BE2C (cell line): ENCODE measurements at places on chromosomes 6 and 20.

- no peak for DNase-seq
Measured at GRCh38 chr6:55916188-55916587, 40.8 kb upstream of the BMP5 start.

DNA sequence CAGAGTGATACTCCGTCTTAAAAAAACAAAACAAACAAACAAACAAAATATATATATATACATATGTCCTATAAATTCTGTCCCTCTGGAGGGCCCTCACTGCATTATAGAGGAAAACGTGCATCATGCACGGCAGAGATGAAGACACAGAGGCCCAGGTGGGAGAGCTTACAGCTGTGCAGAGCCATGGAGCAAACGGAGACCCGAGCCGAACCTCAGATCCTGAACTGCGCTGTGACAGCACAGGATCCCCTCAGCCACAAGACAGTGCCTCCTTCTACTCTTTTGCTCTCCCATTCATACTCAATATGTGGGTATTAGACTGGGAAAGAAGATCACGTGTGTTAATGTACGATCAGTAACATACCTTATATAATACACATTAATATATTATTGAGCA lies 81.6 kb downstream of the ZNF217 start:
- DNase-seq, result no peak

DNA sequence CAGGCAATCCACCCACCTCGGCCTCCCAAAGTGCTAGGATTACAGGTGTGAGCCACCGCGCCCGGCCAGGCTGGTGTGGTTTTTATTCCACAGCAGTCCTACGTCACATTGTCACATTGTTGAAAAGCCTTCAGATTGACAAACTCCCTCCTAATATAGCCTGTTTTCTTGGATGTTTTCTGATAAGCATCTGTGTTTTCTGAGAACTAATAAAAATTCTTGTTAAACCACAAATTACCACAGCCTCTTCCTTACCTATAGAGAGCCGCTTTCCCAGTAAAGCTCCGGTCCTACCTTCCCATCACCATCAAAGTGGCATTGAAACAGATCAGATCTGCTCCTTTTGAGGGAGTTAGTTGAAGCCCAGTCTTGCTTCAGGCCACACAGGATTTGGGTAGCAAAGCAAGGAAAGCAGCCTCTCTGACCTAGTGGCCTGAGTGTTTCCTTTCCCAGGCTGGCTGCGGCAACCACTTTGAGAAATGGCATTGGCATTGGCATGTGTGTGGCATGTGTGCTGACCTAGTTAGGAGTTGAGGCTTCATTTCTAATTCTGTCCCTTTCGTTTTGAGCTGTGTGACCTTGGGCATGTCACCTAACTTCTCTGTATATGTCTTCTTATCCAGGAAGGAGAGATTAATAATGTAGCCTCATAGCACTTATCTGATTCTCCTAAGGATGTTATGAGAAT lies 1.7 kb upstream of the PKIG start:
- no peak for DNase-seq

GRCh38 chr20:35984382-35984781 lies 16.0 kb downstream of the CNBD2 start:
- no peak for DNase-seq

- no peak for DNase-seq
Measured at GRCh38 chr6:143099647-143100046, 39.0 kb downstream of the AIG1 start.

DNA sequence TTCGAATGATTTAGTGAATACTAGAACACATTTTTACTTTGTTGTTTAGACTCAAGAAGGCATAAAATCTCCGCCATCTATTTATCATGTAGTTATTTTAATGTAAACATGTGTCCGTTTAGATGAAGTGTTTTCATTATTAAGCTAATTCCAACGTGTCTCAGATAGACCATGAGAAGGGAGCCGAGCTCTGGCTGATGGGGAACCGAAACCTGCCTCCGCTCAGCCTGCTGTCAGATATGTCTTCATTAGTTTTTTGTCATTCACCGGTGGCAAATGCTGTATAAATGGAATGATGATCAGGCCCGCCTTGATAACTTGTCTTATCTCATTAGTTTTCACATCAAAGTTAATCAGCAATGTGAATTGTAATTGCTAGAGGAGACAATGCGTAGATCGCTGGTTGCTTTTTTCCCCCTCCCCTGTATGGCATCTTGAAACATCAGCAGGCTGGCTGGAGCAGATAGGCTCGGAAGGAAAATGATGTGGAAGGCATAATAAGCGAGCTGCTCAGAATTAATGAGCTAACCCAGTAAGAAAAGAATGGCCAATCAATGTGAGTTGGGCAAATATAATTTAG lies 136.4 kb downstream of the LINC00237 start:
- no peak for DNase-seq

DNA sequence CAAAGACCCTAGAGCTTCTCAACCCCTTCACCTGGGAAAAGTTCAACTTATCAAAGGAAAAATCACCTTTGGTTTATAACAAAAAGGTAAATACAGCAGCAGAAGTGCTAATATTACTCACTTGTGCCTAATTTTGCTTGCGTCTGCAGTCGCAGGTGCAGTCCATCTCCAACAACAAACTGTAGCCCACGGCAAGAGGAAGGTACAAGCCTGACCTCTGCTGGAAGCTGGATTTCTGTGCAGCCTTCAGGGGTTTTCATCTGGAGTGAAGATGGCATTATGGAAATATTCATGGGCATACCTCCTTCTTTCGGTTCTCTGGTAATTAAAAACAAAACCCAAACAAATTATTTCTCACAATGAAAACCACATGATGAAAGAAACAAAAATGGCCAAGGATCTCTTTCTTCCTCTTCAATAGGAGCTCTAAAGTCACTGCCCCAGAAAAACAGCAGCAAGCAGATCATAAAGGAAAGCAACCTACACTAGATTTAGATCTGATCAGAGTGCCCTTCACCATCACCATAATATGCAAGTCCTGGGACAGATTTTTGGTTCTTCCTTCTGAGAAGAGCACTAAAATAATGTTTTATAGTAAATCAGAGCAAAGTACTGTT lies 7.8 kb downstream of the UBE3D start:
- peak; percentile 61 for DNase-seq

GRCh38 chr6:75579951-75580350 lies 21.7 kb upstream of the SENP6 start:
- DNase-seq, result no peak

DNA sequence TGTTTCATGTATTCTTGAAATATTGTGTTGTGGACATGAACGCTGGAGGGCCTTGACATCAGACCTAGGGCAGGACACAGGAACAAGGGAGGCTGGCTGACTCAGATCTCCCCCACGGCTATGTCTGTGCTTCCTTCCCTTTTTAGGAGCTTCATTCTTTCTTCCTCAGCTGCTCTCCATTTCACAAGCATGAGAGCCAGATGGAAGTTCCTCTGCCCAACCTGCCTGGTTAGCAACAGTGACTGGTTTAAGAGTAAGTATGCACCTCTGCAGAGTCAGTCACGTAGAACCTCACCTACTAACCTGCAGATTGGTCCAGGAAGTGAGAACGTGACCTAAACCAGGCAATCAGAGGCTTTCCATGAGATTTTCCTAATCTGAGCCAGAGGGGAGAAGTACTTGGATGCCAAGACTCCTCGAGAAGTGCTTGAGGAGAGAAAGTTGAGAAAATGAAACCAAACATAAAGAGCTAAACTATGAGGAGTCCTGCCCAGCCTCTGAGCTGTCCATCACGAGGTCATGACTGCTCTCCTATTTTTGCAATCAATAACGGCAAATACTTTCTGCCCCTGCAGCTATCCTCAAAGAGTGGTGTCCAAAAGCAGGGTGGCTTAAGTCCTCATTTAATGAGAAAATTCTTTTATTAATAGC lies 465.2 kb upstream of the CITED2 start:
- DNase-seq, result no peak

DNA sequence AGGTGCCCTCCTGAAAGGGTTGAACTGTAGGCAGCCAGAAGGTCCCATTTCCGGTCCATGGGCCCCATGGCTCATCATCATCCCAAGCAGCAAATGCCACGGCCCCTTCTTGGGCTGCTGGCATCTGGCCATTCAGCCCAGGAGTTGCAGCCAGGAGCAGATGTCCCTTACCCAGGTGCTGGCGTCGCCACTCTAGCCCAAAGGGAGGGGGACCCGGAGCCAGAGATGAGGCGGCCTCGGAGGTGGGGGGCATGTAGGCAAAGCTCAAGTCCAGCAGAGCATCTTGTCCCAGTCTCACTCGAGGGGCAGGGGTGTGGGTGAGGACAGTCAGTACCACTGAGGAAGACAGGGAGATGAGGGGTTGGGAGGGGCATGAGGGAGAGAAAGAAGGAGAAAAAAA lies 6.3 kb upstream of the RGL2 start:
- no peak for DNase-seq

GRCh38 chr20:8126841-8127378 lies 5.2 kb upstream of the PLCB1 start:
- no peak for DNase-seq

DNA sequence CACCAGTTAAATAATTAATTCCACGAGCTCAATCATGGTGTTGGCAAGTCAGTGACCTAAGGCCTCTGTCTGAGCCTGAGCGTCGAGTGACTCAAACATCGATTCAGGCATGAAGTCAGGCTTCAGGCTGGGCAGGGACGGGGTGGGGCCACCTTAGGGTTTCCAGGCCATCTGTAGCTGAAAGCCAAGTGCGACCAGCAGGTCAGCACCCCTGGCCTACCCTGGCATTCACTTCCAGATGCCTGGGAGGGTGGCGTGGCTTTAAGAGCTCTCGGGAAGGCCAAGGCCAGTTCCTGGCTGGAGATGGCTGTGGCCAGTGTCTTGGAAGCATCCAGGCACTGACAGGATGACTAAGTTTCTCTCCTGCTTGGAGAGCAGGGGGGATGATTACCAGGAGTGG lies 113.4 kb downstream of the DACT2 start:
- DNase-seq, result no peak

- no peak for DNase-seq
Measured at GRCh38 chr20:39968495-39968894, 720.5 kb downstream of the MAFB start.

DNA sequence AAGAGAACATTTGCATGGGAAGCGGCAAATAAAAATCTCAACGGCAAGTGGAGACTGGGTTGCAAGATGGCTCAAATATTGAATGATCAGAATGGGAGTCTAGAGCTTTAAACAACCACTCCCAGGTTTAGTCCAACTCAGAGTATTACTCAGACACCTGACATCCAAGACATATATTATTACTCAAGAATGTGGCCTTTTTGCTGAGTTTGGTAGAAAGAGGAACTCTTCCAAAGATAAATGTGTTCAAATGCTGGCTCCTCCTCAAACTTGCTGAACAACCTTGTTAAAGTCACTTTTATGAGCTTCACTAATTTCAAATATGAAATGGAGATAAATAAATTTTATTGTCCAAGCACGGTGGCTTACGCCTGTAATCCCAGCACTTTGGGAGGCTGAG lies 77.8 kb downstream of the ESR1 start:
- DNase-seq, result no peak

- DNase-seq, result peak; percentile 46
Measured at GRCh38 chr6:39189915-39190544, 39.2 kb downstream of the KCNK5 start.

DNA sequence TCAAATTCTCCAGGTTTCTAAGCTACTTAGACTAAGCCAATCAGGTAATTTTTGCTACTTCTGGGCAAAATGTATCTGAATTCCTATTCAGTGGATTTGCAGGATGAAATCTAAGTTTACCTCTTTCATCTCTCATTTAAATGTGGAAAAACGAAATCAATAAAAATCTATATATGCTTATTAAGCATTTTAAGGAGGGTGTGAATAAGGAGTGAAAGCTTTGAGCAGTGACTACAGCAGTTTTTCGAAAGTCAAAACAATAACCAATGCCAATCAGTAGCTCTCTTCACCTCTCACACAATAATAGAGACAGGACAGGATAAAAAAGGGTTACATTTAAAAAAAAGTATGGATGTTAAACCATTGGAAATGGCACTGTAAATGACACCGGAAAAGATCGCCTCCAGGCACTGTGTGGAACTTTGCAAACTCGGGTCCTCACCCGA lies 476 bp upstream of the BCKDHB start:
- DNase-seq, result no peak

GRCh38 chr6:27889628-27890444 lies 22.4 kb downstream of the OR2B2 start:
- DNase-seq, result no peak

- DNase-seq, result no peak
Measured at GRCh38 chr6:42340511-42340910, 111.2 kb downstream of the TRERF1 start.

DNA sequence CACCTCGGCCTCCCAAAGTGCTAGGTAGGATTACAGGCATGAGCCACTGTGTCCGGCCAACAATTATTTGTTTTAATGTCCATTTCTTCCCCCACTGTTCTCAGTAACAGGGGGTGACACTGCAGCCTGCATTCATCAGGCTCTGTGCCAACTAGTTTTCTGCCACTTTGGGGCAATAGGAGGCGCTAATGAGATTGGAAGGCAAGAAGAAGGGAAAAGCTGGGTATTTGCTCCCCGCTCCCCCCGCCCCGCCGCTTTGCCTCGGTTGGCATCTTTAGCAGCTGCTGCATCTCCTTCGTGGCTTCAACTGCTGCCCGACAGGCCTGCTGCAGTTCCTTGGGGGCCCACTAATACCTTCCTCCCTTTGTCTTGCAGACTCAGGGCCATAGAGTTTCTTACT lies 35.0 kb upstream of the MDGA1 start:
- no peak for DNase-seq
